Activated CD4-positive, alpha-beta memory T cell treated with anti-CD3 and anti-CD28 coated beads for 36 hours (primary cell): ENCODE measurements at places on chromosomes 16 and 17. TPM values are rescaled to one million over a fixed set of nuclear protein-coding genes. Genes with fewer than 3 reads are reported as not detected.

The C16orf82 gene
- not detected for total RNA-seq

DNA sequence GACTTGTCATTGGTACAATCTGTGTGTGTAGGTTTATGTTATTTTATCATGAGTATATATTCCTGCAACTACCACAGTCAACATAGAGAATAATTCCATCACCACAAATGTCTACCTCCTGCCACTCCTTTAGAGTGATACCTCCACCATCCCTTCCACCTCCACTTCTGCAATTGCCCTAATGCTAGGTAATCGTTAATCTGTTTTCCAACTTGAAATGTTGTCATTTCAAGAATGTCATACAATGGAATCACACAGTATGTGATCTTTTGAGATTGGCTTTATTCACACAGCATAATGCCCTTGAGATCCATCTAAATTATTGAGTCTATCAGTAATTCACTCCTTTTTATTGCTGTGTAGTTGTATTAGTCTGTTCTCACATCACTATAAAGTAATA is 414.8 kb upstream of the C16orf82 start:
- no peak for DNase-seq

The BTBD17 gene
- not detected for total RNA-seq

DNA sequence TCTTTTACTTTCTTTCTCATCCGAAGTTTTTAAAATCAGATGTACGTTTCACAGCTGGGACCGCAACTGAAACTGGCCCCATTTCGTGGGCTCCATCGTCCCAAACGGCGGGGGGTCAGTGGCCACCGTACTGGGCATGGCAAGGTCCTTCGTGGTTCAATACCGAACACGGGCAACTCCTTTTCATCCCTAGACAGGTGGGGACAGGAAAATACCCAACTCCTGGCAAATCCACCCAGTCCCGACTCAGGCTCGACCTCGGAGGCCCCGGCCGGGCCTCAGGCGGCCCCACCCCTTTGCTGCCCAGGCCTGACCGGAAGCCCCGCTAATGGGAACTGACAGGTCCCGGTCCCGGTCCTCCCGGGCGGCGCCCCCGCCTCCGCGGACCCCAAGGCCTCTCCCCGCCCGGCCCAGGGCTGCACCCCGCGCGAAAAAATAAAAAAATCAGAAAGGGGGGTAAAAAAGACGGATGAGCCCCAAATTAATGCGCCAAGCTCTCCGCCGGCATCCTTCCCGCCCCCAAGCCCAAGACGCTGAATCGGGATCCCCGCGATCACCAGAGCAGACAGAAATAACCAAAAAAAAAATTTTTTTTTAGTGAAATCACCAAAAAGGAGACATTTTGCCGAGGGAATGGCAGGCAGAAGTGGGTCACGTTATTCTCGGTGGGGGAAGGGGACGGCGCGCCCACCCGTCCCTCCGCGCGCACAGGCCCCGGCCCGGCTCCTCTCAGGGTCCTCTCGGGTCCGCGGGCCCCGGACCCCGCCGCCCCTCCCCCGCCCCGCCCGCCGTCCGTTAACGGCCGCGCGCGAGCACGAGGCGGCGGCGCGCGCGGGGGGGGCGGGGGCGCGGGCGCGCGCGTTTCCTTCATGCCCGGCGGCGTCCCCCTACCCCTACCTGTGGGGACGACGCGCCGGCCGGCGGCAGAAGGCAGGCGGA is 562 bp downstream of the ZC3H7A start:
- peak; percentile 43 for DNase-seq
